ENCODE measurements at places on chromosomes 12 and 14. TPM values are rescaled to one million over a fixed set of nuclear protein-coding genes. Genes with fewer than 3 reads are reported as not detected.

The AHNAK2 gene
- 200 TPM for total RNA-seq

The FLRT2 gene
- 3.3 TPM for total RNA-seq

The CLEC1B gene
- total RNA-seq = not detected

The SERPINA1 gene
- 0.72 TPM for total RNA-seq

The CABP1 gene
- total RNA-seq = 0.22 TPM
